Activated T-helper 1 cell treated with anti-CD3 and anti-CD28 coated beads, Interleukin-2, amount 50 U/mL, for 16 hours (primary cell): ENCODE measurements at places on chromosomes 1 and 21.

GRCh38 chr1:17370618-17371017 is 1.4 kb upstream of the PADI6 start:
- no peak for DNase-seq

GRCh38 chr1:113530021-113530420 is 139.7 kb downstream of the MAGI3 start:
- no peak for DNase-seq

DNA sequence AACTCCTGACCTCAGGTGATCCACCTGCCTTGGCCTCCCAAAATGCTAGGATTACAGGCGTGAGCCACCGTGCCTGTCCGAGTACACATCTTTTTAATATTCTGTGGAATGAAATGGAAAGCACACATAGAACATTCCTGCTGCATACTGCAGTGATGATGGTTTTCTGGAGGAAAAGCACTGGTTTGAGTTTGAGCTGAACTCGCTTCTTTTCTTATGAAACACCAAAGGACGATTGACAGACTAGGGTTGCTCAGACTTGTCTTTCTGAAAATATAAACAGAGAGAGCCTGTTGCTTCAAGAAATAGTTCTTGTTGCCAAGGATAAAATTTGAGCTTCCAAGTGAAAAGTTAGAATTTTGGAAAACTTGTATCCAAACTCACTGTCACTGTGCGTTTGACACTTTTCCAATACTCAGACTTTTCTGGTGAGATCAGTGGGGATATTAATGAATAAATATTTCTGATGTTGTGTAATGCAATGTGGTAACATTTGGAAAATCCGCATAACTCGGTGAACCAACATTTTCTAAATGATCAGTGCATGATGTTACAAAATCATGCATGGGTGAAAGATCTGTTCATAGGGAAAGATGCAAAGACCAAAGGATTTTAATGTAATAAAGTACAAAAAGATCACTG is 15.0 kb upstream of the ERMAP start:
- DNase-seq = no peak

DNA sequence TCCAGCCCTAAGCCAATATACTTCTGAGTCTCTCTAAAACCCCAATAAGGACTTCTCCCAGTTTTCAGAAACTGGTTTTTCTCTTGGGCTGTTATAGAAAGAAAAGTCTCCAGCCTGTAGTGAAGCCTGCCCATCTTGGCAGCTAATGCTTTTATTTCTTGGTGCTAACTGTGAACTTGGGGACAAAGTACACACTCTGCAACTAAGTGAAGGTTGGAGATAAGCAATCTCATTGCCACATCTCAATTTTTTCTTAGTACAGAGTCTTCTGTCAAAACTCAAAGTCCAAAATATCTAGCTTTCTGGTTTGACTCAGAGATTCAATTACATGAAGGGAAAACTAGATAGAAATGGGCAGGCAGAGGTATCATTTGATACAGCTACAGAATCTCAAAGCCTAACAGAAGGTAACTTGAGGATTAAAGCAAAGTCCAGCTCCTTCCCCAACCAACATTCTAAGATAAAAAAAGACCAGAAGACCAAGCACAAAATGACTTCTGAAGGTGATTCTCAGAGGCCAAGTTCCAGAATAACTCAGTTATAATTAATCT is 14.0 kb downstream of the AK2 start:
- no peak for DNase-seq

- no peak for DNase-seq
Observed at GRCh38 chr1:119713749-119714456, 2.2 kb downstream of the PHGDH start.

- DNase-seq = no peak
Observed at GRCh38 chr21:40602080-40602479, 244.9 kb downstream of the DSCAM start.

GRCh38 chr21:31284797-31285397 is 59.2 kb downstream of the TIAM1 start:
- no peak for DNase-seq

GRCh38 chr1:108584428-108584856 is 24.5 kb downstream of the EEIG2 start:
- DNase-seq = no peak

- no peak for DNase-seq
Observed at GRCh38 chr1:22635436-22635835, 992 bp upstream of the C1QA start.

DNA sequence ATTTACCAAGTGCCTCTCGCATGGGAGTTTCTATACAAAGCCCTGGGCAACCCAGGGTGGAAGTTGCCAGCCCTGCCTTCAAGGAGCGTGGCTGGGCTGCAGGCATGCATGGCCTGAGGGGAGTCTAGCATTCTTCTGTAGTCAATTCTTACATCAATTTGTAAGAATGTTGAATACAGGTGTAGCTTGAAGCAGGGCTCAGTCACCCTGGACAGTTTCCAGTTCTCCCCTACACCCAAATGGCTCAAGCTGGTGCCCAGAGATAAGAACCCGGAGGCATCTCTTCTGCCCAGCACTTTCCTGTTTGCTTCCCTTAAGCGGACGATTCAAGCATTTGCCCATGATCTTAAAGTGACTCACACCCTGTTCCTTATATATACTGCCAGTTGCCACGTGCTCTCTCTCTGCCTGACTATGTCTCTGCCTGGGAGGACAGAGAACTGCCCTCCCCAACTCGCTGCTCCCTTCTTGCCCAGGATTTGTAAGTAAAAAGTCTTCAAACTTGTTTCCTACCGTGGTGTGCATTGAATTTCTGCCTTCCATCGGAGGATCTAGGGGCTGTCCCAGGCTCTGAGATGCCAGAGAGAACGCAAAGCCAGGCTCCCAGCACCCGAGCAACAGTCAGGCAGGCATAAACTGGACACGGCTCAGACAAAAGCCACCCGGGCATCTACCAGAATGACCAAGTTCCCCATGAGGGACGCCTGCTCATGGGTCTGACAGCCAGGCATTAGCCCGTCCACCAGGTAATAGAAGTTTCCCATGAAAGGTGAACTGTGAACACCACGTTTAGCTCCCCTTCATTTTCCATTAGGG is 50.9 kb upstream of the AJAP1 start:
- no peak for DNase-seq

- DNase-seq = no peak
Observed at GRCh38 chr1:10979483-10979920, 33.0 kb upstream of the TARDBP start.

- DNase-seq = no peak
Observed at GRCh38 chr1:27755286-27755685, 17.7 kb upstream of the STX12 start.

DNA sequence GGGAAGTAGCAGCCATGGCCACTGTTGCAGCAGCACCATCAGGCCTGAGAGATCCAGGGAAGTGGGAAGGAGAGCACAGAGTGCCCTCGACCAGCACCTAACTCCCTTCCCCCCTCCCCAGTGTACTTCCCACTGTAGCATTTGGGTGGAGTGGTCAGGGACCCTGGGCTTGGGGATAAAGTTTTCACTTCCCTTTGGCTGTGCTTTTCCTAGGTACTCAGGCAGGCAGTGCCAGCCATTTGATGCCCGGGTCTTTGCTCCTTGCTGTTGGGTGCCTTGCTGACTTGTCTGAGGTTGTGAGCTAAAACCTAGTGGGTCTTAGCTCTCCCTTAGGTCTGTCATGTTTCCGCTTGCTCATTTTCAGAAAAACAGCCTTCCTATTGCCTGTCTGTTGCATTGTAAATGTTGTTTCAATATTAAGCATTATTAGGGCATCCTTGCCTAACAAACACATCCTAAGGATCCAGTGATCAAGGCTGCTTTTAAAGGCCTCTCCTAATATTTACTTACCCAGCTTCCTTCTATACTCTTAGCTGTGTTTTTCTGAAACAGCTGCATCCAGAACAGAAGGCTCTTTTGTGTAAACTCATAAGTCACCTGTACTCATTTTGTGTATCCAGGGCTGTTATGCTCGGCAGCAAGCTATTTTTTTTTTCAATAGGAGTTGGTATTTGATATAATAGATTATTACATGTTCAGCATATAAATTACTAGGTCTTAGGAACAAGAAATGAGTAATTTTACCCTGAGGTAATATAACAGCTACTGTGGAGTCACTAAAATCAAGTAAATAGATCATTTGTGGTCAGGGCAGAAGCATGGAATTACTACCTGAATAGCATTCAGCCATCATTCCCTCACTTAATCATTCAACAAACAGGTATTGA is 418.6 kb upstream of the PROX1 start:
- no peak for DNase-seq

GRCh38 chr1:12486401-12487005 is 131.5 kb downstream of the DHRS3 start:
- no peak for DNase-seq

- DNase-seq = no peak
Observed at GRCh38 chr1:228147768-228148167, 2.0 kb upstream of the GJC2 start.

DNA sequence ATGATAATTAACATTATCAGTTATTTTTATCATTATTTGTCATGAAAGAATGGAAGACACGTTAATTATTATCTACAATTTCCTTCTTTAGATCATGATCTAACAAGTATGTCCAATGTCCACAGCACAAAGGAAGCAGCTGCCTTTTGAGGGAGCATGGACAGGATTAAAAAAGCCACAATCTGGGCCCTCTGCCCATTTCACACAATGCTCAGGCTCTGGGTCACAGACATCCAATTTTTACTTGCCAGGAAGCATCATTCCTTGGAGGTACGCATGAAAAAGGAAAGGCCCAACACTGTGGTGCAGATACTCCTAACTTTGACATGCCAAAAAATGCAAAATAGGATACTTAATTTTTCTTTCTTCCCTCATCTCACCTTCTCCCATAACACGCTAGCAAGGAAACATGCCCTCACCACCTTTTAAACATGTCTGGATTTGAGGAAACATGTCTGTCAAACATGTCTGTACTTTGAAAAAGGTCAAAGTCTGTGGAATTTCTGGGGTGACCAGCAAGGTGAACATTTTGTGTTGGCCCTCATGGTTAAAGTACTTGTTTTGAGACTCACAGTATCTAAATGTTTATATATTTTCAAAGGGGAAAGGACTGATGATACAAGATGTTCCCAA is 40.0 kb downstream of the GADD45A start:
- no peak for DNase-seq

DNA sequence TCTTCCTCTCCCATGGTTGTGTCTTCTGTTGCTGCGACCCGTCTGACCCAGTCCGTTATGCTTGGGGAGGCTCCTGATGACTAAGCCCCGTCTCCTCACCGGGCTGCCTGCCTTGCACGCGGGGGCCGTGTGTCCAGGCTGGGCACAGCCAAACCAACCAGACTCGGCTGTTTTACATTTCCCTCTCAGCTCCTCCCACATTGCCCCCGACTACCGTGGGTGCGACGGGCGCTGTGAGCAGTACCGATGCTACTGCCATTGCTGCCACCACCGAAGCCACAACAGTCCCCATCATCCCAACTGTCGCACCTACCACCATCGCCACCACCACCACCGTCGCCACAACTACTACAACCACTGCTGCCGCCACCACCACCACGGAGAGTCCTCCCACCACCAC is 46.0 kb upstream of the CNTN2 start:
- no peak for DNase-seq

DNA sequence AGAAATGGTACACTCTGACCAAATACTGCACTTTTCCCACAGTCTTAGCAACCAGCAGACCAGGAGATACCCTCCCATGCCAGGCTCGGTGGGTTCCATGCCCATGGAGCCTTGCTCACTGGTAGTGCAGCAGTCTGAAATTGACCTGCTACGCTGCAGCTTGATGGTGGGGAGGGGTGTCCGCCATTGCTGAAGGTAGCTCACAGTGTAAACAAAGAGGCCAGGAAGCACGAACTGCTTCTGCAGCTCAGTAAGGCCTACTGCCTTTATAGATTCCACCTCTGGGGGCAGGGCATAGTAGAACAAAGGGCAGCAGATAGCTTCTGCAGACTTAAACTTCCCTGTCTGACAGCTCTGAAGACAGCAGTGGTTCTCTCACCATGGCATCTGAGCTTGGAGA is 12.3 kb upstream of the IFI44L start:
- DNase-seq = no peak

DNA sequence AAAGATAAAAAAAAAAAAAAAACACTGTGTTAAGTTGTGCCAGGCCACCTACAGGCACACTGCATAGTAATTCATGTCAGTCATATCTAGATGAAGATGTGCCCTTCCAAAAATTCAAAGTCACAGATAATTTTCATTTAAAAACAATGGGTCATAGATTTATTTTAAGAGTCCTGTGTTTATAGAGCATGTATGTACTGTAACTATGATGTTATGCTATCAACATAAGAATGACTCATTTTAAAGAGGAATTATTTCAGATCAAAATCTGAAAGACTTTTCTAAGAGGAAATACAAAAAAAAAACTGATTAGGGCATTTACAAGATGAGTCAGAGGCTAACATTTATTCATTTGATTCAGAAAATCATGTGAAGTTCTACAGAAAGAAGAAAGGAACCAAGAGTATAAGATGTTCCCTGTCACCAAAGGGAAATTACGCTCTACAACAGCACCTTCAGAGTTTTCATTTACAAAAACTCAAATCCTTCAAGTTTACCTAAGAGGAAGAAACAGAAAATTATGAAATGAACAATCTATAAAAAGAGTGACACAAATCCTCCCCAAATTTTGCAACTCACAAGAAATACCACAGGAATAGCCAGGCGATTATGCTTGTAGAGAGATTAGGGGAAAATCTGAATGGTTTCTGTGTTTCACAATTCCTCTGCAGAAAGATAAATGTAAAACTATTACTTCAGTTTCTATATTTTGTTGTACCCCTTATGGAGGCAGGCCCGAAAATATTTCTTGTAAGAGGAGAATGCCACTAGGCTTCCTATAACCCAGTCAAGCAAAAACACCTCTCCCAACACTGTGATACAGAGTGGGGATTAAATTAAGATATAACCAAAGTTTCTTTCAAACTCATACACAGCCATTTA is 13.8 kb downstream of the TP53BP2 start:
- no peak for DNase-seq

DNA sequence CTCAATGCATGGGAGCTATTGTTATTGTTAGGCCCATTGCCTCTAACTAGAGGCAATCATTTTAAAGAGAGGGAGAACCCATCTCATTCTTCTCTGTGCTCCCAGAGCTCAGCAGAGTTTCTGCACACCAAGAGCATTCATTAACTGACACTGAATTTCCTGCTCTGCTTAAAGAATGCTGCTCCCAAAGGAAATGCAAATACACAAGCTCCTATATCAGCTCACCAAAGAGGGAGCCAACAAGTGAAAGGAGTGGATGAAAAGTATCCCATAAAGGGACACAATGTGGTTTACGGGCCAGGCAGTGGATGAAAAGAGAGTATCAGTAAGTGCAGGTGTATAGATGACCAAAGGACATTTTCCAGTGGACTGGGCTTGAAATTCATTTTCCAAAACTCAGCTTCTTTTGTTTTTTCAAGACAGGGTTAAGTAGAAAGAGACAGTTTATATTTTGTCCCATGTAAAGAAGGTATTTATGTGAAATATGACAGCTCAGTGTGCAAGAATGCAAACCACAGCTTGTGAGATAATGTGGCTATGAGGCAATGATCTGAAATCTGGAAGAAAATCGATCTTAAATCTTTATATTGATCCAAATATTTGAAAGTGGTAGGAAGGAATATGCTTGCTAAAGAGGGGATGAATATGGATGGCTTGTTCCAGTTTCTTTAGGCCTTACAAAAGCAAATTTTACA is 207.7 kb upstream of the CAMK1G start:
- no peak for DNase-seq

GRCh38 chr1:90359994-90360393 is 357.1 kb downstream of the BARHL2 start:
- no peak for DNase-seq

GRCh38 chr21:33857846-33858666 is 57.5 kb downstream of the ATP5PO start:
- DNase-seq = no peak
